ENCODE measurements at places on chromosomes 3 and 15.

DNA sequence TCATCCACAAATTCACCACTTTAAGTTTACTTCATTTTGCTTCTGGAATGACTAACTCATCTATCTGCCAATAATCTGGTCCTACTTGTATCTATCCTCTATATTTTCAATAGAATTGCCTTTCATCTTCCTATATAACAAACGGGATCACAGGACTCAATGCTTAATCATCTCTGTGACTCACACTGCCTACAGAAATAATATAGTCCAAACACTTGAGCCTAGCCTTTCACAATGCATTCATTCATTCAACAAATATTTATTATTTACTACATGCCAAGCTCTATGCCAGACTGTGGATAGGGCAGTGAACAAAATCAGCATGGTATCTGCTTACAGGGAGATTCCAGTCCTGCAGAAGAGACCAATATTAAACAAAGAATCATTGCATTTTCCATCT, 16.6 kb upstream of the AGTR1 start:
- DNase-seq = no peak

DNA sequence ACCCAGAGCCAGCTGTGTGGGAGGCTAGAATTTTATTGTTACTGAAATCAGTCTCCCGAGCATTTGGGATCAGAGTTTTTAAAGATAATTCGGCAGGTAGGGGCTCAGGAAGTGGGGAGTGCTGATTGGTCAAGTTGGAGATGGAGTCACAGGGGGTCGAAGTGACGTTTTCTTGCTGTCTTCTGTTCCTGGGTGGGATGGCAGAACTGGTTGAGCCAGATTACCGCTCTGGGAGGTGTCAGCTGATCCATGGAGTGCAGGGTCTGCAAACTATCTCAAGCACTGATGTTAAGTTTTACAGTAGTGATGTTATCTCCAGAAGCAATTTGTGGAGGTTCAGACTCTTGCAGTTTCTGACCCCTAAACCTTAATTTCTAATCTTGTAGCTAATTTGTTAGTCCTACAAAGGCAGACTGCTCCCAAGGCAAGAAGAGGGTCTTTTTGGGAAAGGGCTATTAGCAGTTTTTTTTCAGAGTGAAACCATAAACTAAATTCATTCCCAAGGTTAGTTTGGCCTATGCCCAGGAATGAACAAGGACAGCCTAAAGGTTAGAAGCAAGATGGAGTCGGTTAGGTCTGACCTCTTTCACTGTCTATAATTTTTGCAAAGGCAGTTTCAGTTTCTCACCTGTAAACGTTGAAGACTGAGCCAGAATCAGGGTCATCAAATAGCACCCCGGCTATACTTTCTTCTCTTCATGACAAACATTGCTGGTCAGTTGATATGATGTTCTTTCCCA, 28.2 kb downstream of the FLNB start:
- no peak for DNase-seq

- no peak for DNase-seq
These were observed 8.8 kb downstream of the SNTN start for GRCh38 chr3:63661242-63661641.

DNA sequence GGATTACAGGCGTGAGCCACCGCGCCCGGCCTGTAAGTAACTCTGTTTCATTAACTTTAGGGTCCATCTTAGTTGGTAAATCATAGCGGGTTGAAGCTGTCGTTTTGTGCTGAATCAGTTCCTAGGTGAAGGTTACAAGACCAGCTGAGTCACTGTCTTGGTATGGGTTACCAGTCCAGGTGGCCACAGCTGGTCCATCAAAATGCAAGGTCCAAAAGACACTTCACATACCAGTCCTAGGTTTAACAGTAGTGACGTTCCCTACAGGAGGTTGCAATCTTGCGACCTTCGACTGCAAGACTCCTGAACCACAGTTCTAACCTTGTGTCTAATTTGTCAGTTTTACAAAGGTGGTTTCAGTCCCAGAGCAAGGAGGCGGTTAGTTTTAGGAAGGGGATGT, 160.1 kb upstream of the ATP10A start:
- DNase-seq = no peak

DNA sequence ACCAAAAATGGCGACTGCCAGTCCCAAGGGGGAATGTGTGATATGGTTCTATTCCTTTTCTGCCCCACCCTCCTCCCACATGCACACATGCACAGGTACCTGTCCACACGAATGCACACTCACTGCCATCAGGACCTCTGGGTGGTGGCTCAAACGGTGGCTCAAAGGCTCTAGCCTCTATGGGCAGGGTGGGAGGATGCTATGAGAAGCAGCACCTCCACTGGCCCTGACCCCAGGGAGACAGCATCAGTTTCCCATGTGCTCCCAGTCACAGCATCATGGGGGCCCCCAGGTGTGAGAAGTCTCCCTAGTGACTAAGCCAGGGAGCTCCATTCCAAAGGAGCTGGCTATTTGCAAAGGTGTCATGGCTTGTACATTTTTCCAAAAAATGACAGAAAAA, 15.9 kb downstream of the SEMA3G start:
- no peak for DNase-seq

DNA sequence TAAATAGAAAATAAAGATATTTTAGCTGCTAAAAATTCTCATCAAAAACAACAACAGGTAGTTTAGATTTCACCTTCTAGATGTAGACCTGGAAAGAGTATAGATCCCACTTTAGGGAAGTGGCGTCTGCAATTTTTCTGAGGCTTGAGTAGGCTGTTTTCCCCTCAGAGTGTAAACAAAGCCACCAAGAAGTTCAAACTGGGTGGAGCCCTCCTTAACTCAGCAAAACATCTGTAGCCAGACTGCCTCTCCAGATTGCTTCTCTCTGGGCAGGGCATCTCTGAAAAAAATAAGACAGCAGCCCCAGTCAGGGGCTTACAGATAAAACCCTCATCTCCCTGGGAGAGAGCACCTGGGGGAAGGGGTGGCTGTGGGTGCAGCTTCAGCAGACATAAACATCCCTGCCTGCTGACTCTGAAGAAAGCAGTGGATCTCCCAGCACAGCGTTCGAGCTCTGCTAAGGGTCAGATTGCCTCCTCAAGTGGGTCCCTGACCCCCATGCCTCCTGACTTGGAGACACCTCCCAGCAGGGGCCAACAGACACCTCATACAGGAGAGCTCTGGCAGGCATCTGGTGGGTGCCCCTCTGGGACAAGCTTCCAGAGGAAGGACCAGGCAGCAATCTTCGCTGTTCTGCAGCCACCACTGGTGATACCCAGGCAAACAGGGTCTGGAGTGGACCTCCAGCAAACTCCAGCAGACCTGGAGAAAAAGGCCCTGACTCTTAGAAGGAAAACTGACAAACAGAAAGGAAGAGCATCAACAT, 259.6 kb downstream of the STXBP5L start:
- no peak for DNase-seq

DNA sequence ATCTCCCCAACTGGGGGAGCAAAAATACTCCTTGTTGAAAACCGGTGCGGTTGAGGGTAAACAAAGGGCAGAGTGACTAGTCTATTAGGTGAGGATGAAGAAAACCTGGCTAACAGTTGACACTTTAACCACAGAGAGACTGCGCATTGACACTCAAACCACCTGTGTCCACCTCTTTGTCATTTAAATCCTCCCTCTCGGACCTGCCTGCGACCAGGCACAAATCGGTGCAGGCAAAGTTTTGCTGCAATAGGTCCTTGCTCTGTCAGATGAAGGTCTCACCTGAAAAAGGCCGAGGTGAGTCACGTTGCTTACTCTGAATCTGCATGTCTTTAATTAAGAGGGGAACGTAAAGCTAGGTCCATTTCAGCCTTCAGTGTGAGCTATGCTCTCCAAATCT, 494.1 kb upstream of the DPPA4 start:
- DNase-seq = no peak

DNA sequence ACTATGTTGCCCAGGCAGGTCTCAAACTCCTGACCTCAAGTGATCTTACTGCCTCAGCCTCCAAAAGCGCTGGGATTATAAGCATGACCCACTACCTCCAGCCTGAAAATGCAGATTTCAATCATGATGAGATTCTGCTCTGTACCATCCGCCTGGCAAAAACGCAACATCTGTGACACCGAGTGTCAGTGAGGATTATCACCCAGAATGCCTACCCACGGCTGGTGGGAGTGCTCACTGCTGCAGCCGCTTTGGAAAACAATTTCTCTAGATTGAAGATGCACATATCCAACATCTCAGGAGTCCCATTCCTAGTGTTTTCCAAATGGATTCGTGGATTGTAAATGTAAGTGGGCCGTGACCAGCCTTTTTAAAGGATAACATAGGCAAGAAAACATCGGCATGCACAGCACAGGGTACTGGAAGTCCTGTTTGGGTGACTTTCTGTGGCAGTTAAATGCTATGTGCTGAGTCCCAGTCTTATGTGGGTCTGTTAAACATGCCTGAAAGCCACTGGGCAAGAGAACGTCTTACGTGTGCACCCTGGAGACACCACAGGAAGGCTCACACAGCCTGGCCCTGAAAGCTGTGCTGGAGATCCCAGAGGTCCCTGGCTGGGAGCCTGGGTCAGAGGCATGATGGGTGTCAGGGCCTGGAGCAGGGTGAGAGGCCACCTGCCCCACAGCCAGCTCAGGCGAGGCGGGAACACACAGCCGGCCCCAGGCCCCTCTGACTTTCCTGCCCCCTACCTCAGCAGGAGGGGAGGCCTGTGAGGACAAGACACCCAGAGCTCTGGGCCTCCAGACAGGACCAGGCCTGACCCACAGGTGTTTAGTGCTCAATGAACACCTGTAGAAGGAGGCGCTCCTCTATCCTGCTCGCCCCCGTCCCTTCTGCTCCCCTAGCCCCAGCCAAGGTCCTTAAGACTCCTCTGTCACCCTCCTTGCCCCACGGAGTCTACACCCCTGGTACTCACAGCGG, 918 bp downstream of the PRSS50 start:
- DNase-seq = no peak

DNA sequence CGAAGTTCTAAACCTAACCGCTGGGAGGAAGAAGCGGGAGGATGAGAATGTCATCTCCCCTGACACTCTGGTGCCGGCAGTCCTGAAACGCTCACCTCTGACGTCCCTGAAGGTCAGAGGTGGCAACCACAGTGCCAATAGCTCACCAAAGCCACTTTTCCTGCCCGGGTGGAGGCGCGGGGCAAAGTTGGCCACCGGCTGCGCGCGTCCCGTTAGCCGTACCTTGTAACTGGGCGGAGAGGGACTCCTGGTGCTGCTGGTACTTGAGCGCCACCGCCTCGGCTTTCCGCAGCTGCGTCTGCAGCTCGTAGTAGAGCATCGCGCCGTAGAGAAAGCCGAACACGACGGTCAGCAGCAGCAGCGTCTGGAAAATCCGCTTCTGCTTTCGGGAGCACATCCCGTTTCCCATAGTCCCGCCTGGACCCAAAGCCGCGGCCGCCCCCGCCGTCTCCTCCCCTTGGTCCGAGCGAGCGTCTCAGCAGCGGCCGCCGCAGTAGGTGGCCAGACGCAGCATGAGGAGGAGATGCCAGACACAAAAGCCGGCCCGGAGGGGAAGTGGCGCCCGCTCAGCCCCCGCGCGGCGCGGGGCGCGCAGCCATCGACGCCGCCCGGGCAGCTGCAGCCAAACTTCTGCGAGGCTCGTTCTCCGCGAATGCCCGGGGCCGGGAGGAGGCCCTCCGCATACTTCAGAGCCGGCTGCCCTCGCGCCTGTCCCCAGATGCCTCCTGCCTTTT, 680 bp downstream of the GOLIM4 start:
- DNase-seq = peak; percentile 61

DNA sequence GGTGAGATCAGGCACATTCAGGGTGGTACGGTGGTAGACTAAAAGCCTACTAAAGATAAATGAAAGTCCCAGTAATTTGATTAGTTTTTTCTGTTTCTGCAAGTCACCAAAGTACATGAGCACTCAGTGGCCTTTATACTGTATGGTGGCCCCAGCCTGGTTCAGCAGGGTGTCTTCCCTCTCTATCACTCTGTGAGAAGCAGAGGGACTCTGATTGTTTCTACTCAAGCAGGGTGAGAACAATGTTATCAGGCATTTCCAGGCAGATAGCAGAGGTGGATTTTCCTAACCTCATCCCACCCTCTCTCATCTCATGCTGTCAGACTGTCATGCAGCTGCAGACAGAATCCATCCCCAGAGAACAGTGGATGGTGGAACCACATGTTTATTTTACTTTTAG, 71.5 kb upstream of the BFSP2 start:
- DNase-seq = no peak

DNA sequence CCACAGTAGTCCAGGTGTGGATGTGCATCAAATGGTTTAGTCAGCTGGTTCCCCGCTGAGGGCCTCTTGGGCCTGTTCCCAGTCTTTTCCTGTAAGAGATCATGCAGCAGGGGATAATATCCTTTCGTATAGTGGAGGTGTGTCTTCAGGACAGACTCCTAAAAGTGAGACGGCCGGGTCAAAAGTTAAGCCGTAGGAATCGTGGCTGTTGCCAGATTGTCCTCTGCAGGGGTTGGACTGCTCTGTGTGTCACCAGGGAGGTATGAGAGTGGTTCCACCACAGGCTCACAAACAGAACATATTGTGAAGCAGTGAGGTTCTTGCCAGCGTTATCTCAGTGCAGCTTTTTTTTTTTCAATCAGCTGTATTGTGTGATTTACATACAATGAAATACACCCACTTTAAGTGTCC, 95.0 kb downstream of the VGLL4 start:
- DNase-seq = no peak

DNA sequence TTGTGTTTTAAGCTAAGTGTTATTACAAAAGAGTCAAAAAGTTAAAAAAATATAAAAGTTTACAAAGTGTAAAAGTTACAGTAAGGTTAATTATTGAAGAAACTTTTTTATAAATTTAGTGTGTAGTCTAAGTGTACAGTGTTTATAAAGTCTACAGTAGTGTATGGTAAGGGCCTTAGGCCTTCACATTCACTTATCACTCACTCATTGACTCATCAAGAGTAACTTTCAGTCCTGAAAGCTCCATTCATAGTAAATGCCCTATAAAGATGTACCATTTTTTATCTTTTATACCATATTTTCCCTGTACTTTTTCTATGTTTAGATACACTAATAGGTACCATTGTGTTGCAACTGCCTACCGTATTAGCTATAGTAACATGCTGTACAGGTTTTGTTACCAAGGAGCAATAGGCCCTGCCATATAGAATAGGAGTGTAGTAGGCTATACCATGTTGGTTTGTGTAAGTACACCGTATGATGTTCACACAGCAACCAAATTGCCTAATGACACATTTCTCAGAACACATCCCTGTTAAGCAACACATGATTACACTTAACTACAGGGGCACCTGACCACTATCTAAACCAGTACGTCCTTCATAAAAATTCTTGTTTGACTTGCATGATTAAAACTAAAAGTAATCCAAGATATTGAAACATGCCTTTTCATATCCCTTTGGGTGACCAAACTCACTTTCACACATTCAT, 17.2 kb downstream of the RAD18 start:
- DNase-seq = no peak

- no peak for DNase-seq
These were observed 238.6 kb downstream of the PYDC2 start for GRCh38 chr3:191699546-191699945.

DNA sequence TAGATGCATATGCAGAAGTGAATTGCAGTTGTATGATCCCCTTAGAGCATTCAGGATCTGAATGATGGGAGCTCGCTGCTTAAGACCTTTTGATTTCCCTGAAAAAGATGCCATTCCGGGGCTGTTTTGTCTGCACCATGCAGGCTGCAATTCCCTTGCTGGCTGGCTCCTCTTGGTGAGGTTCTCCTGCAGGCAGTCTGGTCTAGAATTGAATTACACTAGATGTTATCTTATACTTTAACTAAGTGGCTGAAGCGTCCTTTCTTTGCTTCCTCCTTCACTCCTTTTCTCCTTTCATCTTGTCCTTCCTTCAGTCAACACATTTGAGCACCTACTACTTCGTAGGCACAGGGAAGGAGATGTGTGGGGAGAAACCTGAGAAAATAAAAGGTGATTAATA, 18.6 kb upstream of the MYZAP start:
- no peak for DNase-seq

All from endothelial cell (in vitro differentiated cells).